ENCODE measurements at places on chromosomes 13 and 19.

DNA sequence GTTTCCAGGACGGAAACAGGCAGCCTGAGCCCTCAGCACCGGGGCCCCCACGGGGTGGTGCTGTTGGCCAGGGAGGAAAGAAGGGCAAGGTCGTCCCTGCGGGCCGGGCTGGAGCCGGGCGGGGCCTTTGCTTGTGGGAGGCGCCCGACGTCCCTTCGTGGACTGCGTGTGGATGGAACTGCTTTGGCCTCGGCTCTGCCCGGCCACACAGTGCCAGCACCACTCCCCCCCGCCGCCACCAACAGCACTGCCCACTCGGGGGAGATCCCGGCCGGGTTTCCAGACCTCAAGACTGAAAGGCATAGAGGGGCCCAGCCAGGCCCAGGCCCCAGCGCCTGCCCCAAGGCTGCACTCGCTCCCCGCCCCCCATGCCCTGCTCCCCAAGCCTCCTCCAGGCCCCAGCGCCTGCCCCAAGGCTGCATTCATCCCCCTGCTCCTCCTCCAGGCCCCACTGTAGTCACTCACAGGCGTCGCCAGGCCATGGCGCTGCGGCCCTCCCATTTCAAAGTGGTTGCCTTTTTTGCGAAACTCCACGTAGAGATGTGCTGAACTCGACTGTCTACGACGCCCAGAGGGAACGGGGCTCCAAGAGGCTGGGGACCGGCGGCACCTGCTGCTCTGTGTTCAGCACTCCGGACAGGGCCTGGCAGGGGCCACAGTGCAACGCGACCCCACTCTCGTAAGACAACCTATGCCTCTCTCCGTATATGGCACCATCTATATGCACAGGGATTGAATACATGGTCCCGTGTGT is 22.5 kb downstream of the C13orf46 start:
- DNase-seq: no peak

GRCh38 chr13:39148513-39148961 is 110.3 kb downstream of the NHLRC3 start:
- no peak for DNase-seq

GRCh38 chr13:75825594-75825993 is 189.5 kb downstream of the LMO7 start:
- no peak for DNase-seq

GRCh38 chr19:40163541-40164129 is 27.6 kb upstream of the MAP3K10 start:
- no peak for DNase-seq

DNA sequence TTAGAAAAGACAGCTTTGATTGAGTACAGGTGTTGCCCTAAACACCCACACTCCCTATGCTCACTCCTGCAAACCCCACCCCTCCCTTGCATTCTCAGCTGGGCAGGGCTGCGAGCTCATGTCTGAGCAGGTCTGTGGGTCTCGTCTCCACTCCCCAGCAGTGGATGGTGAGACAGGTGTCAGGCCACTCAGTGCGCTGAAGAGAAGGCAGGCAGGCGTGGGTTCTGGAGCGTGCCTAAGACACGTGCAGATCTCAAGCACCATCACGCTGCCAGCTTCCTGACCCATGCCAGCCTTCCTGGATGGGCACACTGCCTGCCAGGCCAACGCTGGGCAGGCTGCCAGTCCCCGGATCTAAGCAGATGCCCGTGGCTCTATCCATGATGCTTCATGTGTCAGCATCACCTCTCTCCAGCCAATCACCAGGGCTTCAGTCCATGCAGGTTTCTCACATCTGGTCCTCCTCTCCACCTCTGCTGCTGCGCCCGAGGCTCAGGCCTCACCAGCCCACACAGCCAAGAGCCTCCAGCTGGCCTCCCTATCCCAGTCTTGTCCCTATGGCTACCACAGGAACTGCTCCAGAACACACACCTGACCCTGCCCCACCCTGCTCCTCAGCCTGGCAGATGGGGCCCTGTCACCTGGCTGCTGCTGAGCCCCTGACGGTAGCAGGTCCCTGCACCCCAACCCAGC is 42.6 kb downstream of the EPS15L1 start:
- peak; percentile 32 for DNase-seq

Measured in NCI-H2171 (cell line).